Stimulated activated CD4-positive, alpha-beta T cell treated with anti-CD3 and anti-CD28 coated beads, TNF-alpha, amount 100 ng/mL, for 24 hours (primary cell): ENCODE measurements at places on chromosomes 7 and 10.

DNA sequence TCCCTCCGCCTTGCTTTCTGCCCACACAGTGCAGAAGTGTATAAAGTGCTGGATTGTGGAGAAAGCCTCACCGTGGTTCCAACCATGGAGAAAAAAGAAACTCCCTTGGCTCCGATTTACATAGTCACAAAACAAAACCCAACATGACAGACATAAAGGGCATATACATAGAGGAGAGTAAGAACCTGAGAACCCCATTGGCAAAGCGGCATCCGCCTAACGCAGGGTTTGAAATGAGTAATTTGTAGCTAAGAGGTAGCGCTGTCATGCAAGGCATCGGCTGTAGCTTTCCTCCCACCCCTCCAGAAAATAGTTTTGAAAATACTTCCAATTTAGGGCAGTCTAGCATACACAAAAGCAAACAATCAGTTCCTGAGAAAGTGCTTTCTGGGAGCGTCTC, 126.0 kb upstream of the NRBF2 start:
- DNase-seq = no peak

DNA sequence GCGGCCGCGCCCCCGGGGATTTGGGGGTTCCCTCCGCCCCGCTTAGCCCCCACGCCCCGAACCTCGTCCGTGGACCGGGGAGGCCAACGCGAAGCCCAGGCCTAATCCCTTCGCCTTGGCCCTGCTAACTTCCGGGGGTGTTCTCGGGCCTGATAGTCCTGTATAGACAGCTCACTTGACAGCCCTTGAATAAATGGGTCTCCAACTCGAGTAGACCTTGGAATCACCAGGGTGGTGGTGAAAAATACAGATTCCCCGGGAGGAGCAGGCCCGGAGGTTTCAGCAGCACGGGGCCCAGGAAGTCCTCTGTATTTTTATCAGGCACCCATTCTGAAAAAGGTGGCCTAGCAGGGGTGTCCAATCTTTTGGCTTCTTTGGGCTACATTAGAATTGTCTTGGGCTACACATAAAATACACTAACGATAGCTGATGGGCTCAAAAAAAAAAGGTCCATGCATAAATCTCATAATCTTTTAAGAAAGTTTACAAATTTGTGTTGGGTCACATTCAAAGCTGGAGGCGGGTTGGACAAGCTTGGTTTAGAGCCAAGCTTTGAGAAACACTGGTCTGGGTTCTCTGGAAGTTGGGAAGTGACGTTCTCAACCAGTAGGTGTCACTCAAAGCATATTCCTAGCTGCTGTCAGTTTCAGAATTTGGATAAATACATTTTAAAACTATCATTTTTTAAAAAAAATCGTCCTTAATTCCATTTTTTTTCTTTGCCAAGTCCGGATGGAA, 221.7 kb downstream of the PHTF2 start:
- DNase-seq = no peak

DNA sequence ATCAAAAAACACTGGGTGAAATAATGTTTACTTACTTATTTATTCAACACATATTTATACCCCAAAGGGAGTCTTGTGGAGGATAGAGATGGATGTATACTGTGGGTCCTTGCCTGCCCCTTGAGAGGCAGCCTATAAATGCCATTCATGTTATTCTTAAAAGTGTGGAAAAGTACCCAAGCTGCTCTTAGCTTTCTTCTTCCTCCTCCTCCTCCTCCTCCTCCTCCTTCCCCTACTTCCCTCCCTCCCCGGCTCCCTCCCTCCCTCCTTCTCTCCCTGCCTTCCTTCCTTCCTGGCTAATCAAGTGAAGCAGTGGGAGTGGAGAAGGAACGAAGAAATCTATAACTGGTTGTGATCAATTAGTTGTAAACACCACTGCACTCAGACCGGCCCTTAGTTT, 21.2 kb upstream of the IGF2BP3 start:
- DNase-seq = no peak

DNA sequence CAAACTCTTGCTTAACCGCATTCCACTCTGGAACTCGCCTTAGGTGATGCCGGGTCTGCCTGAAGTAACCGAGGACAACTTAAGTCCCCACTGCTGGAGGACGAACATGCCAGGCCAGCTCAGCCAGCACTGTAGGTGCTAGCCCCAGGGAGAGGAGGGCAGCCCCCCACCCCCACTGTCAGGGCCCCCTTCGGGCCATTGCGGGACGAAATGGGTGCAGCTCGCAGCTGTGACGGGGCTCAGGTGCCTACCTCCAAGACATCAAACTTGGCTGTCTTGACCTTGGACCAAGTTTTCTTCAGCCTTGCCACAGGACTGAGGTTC, 60.4 kb downstream of the CSGALNACT2 start:
- no peak for DNase-seq

GRCh38 chr10:113452146-113452845, 100.6 kb upstream of the HABP2 start:
- DNase-seq = no peak
